ENCODE measurements at places on chromosomes 5 and 9.

DNA sequence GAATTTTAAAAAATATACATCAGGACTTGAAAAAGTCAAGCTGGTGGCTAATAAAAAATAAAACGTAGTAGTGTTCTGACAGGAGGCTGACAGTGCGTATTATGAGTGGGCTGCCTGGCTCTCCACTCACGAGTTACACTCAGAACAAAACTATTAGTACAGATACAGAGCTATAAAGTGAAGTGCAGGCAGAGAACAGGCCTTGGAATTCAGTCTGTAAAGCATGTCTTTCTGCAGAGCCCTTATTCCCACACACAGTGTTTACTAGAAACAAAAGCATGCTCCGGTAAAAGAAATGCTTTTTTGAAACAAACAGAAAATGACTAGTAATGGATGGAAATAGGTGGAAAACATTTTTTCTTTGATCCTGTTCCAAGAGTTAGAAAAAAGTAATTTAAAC, 334.7 kb downstream of the DIRAS2 start:
- DNase-seq: no peak

DNA sequence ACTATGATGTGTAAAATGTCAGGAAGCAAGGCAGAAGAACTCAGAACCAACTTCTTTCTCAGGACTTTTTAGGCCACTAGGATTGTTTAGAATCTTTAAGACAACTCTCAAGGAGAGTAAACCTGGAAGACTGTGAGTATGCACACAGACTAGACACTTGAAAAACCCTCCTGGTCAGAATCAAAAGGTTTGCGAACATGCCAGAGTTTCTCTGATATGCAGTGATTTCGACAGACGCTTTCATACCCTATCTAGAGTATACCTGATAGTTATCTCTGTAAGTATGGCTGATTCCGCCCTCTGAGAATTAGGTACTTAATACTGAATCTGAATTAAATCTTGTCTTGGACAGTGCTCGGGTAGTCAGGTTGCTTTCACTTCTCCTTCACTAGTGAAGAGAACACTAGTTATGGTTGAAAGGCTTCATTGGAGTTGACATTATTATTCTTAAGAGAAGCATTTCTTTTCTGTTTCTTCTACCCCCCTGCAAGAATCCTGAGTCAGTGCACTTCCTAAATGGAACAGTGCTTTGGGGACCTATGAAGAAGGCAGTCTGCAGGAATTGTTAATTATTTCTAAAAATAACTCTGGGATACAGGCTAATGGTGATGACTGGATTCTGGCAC, 158.1 kb downstream of the HACD4 start:
- no peak for DNase-seq

GRCh38 chr9:79705704-79706103, 133.9 kb downstream of the TLE4 start:
- no peak for DNase-seq

GRCh38 chr9:32787816-32788215, 4.5 kb downstream of the TMEM215 start:
- DNase-seq: no peak

GRCh38 chr5:113660706-113661250, 147.3 kb downstream of the YTHDC2 start:
- DNase-seq: no peak

DNA sequence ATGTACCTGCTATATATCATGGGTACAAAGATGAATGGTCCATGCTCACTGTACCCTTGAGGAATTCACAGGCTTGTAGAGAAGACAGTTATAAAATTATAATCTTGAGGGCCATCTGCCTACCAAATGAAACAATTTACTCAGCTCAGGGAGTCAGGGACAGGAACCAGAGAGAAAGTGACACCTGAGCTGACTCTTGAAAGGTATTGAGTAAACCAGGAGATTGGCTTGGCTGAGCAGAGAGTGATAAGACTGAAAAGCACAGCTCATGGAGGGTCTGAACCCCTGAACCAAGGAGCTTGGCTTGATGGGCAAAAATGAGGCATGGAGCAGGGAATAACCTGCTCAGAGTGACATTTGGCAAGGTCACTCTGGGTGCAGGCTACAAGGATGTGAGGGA, 147.3 kb downstream of the FAM114A2 start:
- no peak for DNase-seq

DNA sequence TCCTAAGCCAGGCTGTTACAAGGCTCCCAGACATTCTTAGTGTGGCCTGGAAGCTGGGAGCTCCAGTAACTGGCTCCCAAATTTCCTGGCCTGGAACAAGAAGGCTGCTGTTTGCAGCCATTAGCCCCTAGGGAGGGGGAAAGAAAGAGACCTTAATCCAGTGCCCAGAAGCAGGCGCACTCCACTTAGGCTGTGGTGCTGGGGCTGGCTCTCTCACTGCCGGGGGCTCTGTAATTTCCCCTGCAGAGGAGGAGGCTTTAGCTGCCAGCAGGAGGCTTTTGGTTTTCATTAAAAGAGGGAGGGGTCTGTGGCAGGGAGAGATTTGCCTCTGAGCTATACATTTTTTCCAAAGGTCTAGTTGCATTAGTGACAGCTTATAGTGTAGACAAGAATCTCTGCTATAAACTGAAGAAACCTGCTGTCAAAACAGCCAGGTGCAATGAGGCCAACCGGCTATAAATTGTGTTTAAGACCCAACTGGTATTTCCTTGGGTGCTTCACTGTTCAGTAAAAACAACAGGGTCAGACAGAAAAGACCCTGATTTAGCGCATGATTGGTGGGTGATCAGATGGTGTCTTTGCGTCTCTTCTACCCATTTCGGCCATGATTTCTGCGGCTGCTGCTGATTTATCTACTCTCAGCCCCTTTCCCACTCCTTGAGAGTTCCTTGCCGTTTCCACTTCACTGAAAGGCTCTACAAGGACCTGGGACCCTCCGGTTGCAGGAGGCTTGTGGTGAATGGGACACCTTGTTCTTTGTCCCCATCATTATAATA, 254.6 kb downstream of the AOPEP start:
- DNase-seq: no peak

DNA sequence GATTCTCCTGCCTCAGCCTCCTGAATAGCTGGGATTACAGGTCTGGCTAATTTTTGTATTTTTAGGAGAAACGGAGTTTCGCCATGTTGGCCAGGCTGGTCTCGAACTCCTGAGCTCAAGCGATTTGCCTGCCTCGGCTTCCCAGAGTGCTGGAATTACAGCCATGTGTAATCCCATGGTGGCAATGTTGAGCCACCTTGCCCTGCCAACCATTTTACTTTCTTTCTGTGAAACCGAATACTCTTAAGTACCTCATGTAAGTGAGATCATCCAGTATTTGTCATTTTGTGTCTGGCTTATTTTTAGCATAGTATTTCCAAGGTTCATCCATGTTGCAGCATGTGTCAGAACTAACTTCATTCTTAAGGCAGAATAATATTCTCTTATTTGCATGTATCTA, 8.2 kb downstream of the PRRC2B start:
- DNase-seq: no peak

- DNase-seq: no peak
Measured at GRCh38 chr5:66757834-66758371, 161.7 kb downstream of the MAST4 start.

DNA sequence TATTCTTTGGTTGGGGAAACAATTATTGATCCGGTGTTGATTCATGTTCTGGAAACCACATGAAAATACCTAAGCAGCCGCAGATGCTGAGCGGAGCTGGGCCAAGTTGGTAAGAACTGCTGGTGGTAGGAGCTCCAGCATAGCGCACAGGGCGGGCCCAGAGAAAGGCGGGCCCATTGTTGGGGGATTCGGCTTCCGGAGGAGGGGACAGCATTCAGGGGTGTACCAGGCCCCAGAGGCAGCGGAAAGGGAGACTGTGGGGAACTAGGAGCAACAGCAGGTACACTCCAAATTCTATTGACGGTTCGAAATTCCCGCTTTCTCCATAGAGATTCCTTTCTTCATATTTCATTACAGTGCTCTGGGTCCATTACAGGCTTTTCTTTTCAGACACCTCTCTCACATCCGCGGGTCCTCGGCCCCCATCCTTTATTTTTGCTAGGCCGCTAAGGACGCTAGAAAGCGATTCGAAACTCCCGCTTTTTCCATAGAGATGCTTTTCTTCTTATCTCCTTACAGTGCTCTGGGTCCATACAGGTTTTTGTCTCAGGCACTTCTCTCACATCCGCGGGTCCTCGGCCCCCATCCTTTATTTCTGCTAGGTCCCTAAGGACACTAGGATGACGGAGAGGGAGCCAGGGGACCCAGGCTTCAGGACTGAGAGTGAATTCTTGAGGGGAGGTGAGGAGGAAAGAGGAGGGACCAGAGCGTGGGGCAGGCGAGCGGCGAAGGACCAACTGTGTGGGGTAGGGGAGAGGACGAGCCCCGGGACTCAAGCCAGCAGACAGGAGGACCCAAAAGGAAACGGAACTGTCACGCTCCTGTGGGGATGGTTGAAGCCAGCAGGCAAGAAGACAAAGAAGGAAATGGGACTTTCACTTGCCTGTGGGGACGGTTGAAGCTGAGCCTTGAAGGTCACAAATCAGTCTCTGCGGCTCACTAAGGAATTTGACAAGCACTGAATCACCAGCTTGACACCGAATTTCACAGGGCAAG, at the start of gene CCDC152:
Gene CCDC152 (plus strand): TSS at position 213 of the 996 bp plus-strand sequence. CDS start 2,304 bp downstream, outside the sequence.
- no peak for DNase-seq

DNA sequence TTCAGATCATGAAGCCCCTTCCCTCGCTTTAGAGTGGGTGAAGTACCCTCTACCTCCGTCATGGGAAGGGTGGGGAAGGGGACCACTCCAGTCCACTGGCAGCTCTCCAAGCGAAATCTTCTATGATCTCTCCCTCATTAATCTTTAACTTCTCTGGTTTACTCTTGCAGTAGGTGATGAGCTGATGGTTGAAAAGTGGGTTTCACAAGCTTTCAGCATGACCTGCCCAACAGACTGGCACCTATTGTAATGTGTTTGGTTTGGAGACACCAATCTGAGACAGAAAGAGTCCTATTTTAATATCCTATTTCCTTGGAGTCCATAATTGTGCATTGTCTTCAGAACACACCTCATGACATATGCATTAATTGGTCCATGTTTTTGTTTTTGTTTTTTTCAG, 70.8 kb upstream of the TGFBR1 start:
- no peak for DNase-seq

GRCh38 chr5:150763023-150763769, 4.4 kb upstream of the DCTN4 start:
- DNase-seq: peak; percentile 23

GRCh38 chr5:156598964-156599363, 251.1 kb upstream of the PPP1R2B start:
- DNase-seq: no peak

DNA sequence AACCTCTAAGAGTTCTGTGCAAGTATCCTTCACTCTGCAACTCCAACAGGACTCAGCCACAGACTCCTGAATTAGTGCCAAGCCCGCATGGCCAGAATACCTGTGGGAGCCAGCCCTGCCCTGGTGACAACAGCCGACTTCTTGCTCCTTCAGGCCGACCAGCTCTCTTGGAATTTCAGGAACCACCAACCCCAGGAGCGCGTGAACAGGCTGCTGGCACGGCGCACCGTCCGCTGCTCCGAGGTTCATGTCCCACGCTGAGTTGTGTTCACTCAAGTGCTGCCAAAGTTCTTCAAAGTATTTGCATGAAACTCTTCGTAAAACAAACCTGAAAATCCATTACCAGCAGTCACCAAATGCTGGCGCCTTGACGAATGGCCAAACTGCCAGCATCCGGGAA, 232.8 kb downstream of the NR2F1-AS1 start:
- no peak for DNase-seq

GRCh38 chr9:17138503-17138902, 3.7 kb downstream of the CNTLN start:
- no peak for DNase-seq

DNA sequence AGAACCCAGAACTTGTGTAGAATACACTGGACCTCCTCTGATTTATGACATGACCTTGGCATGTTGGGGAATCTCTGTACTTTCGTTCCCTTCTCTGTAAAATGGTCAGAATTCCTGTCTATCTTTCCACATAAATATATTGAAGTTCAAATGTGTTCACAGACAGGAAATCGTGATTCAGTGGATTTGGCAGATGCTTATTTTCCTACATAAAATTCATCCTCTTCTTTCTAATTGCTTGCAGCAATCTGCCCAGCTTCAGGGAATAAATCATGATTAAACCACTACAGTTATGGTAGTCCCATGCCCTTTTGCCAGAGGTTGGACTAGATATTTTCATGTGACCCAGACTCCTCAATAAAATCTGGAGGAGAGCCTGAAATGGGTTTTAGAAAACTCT, 52.1 kb upstream of the ARL15 start:
- DNase-seq: no peak

- no peak for DNase-seq
Measured at GRCh38 chr5:135232958-135233357, 166.1 kb downstream of the MACROH2A1 start.

DNA sequence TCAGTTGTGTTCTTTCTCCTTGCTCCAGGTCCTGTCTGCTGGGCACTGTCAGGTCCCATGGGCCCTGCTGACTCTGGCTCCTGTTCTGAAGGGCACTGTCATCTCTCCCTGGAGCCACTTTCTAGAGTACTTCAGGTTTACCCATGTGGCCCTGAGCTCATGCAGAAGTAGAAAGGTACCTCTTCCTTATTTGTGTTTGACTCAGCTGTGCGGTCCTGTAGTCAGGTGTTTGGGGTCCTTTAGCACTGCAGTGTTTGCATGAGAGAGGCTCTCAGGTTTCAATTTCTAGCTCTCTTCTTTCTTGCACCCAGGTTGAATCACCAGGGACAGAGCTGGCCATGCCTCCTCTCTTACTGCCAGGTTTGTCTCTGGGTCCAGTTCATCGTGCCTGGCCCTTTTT, 71.5 kb downstream of the HSPA4 start:
- no peak for DNase-seq

DNA sequence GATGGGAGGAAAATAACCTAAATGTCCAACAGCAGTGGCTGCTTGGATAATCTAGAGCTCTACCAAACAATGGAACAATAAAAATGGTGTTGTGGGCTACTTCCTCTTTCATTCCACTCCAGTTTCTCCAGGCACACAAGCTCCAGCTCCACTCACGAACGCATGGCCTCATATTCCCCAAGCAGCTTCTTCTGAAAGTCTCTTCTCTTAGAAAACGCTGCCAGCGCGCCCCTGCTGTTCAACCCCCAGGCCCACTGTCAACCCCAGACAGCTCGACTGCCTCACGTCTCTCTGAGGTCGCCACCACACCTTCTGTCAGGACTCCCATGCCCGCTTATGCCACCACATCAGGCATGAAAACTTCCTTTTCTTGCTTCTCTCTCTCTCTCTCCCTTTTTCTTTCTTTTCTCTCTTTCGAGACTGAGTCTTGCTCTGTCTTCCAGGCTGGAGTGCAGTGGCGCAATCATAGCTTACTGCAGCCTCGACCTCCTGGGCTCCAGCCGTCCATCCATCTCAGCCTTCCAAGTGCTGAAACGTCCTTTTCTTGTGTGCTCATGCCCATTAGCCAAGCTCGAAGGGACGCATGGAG, 16.2 kb downstream of the OR2V2 start:
- DNase-seq: no peak

GRCh38 chr9:18874069-18874468, 158.9 kb downstream of the SAXO1 start:
- DNase-seq: no peak

All from left colon (tissue), 2 donors.